ENCODE measurements at places on chromosomes 2 and 18.

GRCh38 chr18:79378536-79379250, 17.0 kb upstream of the NFATC1 start:
- DNase-seq, result peak; percentile 68

GRCh38 chr2:27095745-27096651, 9.4 kb downstream of the KHK start:
- no peak for DNase-seq

- no peak for DNase-seq
Measured at GRCh38 chr18:6737833-6738232, 8.3 kb downstream of the ARHGAP28 start.

GRCh38 chr18:274313-274712, 6.5 kb upstream of the THOC1 start:
- DNase-seq, result no peak

DNA sequence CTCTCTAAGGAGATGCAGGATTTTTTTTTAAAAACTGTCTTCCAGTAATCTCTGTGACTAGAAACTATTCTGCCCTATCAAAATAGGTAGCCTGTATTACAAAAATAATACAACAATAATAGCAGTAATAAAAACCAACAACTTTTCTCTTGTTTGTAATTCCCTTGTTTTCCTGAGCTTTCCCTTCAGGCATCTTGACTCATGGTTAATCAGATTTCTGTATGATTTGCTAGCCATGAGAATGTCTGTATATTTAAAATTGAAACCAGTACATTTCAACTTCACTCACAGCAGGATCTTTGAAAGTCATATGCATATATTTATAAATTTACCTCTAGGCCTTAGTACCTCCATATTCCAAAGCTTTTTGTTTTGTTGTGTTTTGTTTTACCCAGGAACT, 38.2 kb downstream of the SLC4A10 start:
- DNase-seq, result no peak

- no peak for DNase-seq
Measured at GRCh38 chr2:151937966-151938365, 109.7 kb upstream of the ARL5A start.

DNA sequence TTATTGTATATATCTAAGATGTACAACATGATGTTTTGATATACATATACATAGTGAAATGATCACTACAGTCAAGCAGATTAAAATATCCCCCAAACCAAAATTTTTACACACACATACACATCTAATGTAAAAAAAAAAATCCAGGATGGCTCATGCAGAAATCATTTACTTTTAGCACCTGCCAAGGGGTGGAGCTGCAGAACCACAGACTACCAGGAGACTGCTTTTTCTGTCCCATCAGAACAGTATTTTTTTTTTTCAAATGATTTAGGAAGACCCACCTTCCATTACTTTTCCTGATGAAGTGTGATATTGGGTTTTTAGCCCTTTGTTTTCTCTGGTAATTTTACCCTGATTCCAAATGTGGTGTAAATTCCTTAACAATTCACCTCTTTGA, 61.9 kb downstream of the AQP4 start:
- no peak for DNase-seq

- DNase-seq, result no peak
Measured at GRCh38 chr2:216551234-216552068, 52.8 kb downstream of the RPL37A start.

GRCh38 chr2:146927080-146927711, 917.6 kb upstream of the ACVR2A start:
- no peak for DNase-seq

GRCh38 chr2:184357033-184357432, 241.3 kb upstream of the ZNF804A start:
- no peak for DNase-seq

DNA sequence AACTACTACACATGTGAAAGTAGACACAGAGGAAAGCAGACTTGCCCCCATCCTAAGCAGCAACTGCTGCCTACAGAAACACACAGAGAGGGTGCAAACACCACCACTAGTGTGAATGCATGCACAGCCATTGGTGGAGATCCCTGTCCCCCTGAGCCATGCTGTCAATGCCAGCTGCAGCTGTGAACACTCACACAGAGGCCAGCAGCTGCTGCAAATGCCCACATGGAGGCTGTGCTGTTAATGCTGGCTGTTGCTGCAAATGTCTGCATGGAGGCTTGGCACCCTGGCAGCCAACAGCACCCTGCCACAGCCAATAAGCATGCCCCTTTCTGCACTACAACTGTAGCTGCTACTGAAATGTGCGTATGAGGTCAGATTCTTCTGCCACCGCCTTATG, 355.0 kb downstream of the LNPK start:
- no peak for DNase-seq

GRCh38 chr2:146579147-146579930, 1265.5 kb upstream of the ACVR2A start:
- no peak for DNase-seq

DNA sequence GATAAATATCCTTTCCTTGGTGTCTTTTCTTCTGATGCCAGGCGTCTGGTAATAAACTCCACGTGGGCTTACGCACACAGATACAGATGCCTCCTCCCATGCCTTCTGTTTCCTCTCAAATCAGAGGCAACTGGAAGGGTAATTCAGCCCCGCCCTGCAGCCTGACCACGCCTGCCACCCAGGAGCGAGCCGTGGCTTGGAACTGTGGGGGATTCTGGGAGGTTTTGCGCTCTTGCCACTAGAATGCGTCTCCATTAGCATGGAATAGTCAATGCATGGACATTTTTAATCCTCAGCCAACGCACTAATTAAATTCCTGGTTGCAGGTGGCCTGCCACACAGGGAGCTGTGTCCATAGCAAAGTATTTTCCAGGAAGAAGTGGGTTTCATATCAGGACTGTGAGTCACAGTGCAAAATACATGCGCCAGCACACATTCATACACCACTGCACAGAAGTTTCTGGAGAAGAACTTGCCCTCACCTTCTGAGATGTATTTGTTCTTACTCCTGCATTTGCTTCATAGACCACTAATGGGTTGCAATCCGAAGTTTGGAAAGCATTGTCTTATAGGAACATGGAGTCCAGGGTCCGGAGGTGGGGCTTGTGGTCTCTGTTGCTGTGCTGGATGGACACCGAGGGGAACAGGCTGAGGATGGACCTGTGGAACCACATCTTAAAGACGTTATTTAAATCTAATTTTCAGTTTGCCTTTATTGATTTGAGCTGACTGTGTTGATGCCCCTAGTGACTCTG, 151.4 kb downstream of the LDLRAD4 start:
- DNase-seq, result no peak

- DNase-seq, result no peak
Measured at GRCh38 chr2:81542119-81542518, 1237.6 kb upstream of the LRRTM1 start.

DNA sequence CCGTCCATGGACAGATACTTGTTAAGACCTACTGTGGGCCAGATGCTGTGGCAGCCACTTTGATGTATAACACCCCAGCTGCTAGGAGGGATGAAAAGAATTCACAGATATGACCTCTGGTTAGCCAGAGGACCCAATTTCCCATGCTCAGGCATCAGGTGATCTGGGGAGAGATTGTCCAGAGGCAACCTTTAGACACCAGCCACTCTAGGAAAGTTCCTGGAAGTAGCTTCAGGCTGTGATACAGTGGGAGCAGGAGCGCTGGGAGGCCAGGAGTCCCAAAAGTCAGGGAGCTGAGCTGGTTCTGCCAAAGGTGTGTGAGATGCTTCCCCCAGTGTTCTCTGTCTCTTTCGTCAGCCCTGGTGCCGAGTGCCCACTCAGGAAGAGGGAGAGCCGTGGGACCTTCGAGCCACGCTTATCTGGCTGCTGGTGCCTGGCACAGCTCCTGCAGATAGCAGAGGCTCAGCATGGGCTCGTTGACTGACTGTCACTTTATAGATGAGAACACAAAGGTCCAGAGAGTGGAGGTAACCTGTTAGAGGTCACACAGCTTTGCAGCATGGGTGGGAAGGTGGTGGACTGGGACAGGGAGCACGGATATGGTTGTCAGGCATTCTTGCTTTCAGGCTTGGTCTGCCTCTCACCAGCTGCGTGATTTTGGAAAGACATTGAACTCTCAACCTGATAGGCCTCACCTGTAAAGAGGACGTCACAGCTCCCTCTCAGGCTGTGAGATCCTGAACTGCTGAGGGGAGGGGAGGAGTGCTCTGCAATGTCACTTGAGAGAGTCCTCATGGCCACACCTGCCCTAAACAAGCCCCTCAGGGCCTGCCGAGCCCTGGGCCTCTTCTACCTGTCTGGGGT, 7.8 kb upstream of the RALB start:
- no peak for DNase-seq

DNA sequence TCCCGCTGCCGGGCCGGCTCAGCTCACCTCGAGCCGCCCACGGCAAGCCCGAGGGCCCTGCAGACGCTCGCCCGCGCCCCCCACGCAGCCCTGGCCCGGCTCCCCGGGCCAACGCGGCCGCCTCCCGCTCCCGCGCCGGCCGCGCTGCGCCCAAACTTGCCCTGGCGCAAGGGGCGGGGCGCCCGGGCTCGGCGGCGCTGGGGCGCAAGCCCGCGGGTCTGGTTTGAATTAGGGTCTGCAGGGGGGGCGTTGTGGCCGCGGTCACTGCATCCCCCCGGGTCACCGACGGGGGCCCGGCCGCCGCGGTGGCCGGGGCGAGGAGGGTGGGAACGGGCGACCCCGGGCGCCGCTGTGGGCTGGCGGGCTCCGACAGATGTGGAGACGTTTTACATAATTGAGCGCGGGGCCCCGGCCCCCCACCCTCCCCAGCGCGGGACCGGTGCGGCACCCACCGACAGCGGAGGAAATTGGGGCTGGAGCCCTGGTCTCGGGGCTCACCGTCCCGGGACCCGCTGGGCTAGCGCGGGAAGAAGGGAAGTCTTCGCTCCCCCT, 690 bp downstream of the SDC1 start:
- no peak for DNase-seq

DNA sequence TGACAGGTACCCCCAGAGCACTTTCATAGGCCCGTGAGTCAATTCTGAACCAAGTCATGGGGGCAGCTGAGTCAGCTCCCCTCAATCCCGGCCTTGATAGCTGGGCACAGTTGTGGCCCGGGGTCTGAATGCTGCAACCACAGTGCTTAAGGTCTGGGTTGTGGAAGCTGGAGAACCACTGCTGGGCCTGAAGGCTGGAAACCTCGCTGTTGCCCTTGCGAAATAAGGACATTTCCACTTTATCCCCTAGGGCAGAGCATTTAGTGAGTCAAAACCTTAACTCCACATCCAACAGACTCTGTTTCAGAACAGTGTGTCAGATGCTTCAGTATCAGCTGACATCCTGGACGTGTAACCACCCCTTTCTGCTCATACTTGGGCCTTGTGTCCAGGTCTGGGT, 58.6 kb downstream of the SP110 start:
- no peak for DNase-seq

DNA sequence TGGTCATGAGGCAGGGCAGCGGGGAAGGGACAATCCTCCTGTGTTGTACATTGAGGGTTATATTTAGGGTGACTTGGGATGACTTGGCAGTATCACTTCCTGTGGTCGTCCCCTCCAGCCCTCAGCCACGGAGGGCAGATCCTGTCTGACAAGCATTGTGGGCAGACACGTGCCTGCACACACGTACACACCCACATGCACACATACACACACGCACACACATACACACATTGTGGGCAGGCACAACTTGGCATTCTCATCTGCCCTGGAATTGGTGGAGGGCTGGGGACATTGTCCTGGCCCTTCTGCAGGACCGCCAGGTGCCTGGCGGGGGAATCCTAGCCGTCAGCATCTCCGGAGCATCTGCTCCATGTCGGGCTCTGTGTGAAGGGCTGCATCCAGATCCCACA, 47.6 kb downstream of the ODC1 start:
- peak; percentile 51 for DNase-seq

GRCh38 chr2:85648619-85649018, 19.4 kb downstream of the SFTPB start:
- DNase-seq, result no peak

DNA sequence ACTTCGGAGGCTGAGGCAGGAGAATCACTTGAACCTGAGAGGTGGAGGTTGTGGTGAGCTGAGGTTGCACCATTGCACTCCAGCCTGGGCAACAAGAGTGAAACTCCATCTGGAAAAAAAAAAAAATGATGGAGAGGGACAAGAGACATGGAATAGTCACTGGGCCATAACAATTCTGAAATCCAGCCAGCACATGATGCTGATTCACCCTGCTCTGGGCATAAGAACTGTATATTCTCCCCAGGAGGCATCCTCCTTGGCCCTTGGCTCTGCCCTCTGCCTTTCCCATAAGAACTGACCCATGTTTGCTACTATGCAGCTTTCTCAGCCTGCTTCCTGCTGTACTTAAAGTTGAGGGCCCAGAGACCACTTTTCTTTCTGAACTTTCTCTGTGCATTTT, 297.7 kb downstream of the GBX2 start:
- DNase-seq, result no peak

DNA sequence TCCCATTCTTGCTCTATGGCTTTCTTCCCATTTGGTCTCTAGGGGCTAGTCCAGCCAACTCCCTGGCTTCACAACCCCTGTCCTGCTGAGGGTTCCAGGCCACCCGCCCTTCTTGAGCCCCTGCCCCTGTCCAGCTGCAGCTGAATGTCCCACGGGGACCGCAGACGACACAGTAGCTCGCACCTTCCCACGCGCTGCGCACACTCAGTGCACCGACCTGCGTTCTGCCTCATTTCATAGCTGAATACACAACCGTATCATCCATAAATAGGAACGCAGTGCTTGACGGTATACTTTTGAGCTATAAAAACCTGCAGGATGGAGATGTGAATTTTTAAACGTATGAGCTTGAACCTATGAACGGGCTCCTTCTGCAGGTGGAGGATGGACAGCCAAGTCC, 660.4 kb upstream of the SALL3 start:
- DNase-seq, result no peak

- no peak for DNase-seq
Measured at GRCh38 chr2:121372721-121373353, 87.8 kb upstream of the TFCP2L1 start.

DNA sequence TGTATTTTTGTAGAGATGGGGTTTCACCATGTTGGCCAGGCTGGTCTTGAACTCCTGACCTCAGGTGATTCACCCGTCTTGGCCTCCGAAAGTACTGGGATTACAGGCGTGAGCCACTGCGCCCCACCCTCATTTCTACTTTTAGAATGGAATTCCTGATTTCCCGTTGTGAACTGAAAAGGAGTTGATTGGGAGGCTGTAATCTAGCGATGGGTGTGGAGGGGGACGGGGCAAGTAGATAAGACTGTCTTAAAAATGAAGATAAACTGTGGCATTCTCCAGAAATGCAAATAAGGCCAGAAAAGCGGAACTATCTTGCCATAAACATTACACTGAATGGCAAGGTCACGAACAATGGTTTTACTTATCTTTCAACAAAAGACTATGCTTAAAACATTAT, 135.4 kb downstream of the TRIB2 start:
- no peak for DNase-seq

GRCh38 chr2:18980786-18981430, 377.5 kb downstream of the OSR1 start:
- no peak for DNase-seq

Measured in activated CD4-positive, alpha-beta T cell treated with anti-CD3 and anti-CD28 coated beads for 24 hours (primary cell).